ENCODE measurements at places on chromosomes 6 and 20. TPM values are rescaled to one million over a fixed set of nuclear protein-coding genes. Genes with fewer than 3 reads are reported as not detected.

Gene BHLHE23
- not detected for total RNA-seq

Gene SLC17A1
- total RNA-seq: not detected

Gene PLEKHG1
- 38.9 TPM for total RNA-seq

Gene SLCO4A1
- 10.4 TPM for total RNA-seq

- DNase-seq: no peak
Observed at GRCh38 chr6:21325201-21325856, 268.2 kb upstream of the SOX4 start.

DNA sequence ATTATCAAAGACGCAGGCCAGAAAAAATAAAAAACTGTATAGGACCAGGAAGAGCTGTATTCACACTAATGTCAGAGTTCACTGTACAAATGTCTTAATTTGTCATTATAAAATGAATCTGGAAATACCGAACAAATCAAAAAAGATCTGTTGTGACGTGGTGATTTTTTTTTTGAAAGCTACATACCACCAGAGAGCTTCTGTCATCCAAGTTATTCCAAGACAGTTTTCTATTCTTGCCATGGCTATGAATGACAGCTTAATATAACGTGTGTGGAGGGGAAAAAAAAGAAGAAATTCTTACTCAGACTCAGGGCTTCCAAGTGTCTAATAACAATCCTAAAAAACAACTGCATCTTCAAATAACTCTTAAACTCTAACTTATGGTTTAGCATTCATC, 328.8 kb upstream of the BTBD3 start:
- no peak for DNase-seq

GRCh38 chr6:4174042-4174441, 38.7 kb upstream of the ECI2 start:
- DNase-seq: no peak

GRCh38 chr6:125798734-125799508, 8.2 kb downstream of the NCOA7 start:
- no peak for DNase-seq
